ENCODE measurements at places on chromosomes 2 and 18.

DNA sequence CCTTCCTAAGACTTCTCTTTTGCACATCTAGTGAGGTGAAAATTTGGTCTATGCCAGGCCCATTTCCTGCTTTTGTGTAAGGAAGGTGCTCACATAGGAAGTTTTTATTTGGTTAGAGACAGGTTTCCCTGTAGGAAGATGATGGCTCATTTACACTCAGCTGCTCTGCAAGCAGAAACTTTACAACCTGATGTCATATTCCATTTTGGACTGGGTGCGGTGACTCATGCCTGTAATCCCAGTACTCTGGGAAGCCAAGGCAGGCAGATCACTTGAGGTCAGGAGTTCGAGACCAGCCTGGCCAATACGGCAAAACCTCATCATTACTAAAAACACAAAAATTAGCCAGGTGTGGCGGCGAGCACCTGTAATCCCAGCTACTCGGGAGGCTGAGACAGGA is 35.8 kb downstream of the CASP10 start:
- DNase-seq = no peak

DNA sequence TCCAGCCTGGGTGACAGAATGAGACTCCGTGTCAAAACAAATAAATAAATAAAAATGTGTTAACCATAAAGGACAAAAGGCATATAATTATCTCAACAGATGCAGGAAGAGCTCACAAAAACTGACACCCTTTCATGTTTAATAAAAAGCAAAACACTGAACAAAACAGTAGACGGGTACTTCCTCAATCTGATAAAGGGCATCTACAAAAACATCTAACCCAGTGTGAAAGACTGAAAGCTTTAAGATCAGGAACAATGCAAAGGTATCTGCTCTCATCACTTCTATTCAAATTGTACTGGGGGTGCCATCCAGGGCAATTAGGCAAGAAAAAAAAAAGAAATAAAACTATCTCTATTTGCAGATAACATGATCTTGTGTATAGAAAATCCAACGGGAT is 11.7 kb upstream of the NCL start:
- no peak for DNase-seq

- no peak for DNase-seq
Observed at GRCh38 chr2:190343536-190344275, at the start of gene INPP1. Gene INPP1 (plus strand): TSS chr2:190343589. CDS start chr2:190360103, 16,514 bp downstream.

DNA sequence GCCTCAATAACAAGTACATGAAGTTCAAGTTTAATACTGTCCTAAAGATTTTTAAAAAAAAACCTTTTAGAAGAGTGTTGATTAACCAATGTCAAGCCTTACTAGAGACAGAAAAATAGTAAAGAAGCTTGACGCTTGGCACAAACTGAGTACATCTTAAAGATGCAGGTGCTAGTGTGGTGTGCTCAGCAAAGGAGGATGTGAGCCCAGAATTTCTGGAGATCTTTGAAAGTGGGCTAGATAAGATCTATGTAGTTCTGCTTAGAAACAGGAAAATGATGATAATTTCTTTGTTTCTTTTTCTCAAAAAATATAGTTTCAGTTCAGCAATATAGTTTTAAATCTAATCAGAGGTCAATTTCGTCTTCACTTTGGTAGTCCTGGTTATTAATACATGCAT is 118.3 kb upstream of the KLHL14 start:
- no peak for DNase-seq

DNA sequence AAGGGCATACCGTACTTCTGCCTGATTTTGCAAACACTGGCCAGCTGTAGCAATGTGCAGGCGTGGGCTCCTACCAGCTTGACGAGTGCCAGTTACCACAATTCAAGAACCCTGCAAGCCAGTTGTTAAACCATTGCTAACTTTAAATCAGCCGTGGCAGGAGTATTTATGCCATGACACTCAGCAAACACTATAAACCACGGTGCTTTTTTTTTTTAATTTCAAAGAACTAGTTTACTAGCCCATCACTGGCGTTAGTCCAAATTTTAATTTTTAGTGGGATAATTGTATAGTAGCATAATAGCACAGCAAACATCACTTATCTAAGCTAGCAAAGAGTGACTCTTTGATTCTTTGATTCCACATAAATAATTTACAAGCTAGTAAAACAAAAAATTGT is 111.1 kb downstream of the COL4A4 start:
- peak; percentile 92 for DNase-seq

DNA sequence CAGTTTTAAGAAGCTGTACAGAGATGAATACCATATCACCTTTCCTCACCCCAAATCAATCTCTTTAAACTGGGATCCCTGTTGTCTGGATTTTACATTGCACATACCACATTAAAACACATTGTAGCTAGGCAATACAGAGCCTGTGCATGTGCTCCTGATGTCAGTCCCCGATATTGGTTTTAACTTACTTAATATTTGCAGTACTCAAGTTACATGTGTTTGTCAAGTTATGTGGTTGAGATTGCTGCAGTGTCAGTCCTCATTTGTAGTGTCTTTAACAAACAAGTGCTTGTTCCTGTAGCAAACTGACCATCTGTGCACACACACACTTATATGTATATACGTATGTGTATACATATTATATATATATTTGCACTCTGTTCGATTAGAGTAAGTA is 10.4 kb upstream of the UBE2E3 start:
- no peak for DNase-seq

GRCh38 chr2:130846686-130847375 is 10.1 kb downstream of the ARHGEF4 start:
- no peak for DNase-seq

DNA sequence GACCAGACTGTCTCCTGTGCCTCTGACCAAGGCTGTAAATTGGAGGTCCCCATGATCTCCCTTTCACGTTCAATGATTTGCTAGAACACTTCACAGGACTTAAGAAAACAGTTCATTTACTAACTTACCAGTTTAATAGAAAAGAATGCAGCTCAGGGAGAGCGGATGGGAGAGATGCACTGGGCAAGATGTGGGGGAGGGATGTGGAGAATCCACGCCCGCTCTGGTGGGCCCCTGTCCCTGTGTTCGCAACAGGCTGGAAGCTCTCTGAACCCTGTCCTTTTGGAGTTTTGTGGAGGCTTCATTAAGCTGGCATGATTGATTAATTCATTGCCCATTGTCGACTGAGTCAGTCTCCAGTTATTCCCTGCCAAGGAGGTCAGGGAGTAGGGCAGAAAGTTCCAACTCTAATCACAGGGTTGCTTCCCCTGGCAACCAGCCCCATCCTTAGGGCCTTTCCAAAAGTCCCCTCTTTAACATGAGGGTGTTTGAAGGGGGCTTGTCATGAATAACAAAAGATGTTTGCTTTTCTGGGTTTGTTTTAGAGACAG is 257.1 kb downstream of the ACKR3 start:
- DNase-seq = peak; percentile 18

DNA sequence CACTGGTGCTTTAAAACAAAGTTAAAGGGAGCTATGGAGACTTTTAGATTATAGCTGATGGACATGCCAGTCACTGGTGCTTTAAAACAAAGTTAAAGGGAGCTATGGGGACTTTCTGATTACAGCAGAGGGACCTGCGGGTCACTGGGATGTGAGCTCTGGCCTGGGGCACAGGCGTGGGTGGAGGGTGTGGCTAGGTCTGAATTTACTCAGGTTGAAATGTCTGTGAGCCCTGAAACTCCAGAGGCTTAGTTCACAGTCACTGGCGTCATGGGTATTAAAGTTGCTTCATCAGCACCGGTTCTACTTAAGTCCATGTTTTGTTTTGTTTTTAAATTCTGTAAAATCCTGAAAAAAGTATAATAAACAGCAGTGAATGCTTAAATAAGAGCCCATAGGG is 49.0 kb upstream of the TMEM18 start:
- DNase-seq = no peak

DNA sequence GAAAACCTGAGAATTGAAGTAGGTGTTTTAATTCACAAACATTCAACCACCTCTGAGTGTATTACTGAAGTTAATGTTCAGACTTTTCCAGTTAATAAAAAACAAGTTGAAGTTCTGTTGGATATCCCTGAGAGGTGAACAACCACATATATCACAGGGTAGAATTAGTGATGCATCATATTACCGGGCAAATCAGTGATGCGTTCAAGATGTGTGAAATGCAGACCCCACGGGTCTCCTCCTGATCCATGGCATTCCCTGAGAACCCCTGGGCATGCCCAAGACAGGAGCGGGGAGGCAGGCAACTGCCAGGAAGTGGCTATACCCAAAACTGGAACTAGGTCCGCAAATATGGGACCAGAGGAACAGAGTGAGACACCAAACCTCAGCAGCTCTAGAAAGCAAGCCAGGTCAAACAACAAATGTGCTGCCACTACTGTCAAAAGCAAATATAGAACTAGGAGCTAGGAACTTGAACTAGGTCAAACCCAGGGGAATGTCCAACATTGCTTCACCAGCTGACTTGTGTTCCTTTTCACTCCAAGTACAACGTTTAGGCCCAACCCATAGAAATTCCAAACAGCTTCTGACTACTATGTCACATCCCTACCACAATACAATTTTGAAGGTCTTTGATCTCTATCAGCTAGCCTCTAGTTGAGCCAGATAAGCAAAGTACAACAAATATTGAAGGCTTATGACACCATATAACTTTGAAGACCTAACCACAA is 20.2 kb downstream of the PSTPIP2 start:
- no peak for DNase-seq

DNA sequence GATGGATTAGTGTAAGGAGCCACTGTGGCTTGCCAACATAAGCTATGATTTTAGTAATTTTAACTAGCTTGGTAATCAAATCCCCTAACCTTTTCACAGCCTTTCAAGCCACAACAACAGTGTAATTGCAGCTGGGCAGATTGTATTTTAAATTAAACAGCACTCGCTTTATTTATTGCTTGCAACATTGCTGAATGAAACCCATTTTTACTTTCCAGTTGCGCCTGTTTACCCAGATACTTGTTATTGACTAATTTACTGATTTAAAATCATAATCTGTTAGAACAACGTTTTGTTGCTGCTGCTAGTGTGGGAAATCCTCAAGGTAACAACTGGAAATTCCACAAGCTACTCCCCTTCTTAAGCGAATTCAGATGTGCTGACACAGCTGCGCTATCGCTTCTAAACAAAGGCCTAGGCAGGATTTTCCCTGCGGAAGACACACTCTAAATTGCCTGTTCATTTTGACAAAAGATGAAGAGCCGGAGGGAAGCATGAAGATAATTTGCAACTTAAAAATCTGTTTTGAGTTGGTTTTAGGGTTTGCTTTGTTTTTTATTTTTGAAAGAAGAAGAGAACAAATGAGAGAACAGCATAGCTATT is 283.9 kb downstream of the ALPK2 start:
- no peak for DNase-seq
